CD4-positive, alpha-beta T cell treated with Interleukin-17A for 4 hours (primary cell): ENCODE measurements at places on chromosomes 12 and 14.

DNA sequence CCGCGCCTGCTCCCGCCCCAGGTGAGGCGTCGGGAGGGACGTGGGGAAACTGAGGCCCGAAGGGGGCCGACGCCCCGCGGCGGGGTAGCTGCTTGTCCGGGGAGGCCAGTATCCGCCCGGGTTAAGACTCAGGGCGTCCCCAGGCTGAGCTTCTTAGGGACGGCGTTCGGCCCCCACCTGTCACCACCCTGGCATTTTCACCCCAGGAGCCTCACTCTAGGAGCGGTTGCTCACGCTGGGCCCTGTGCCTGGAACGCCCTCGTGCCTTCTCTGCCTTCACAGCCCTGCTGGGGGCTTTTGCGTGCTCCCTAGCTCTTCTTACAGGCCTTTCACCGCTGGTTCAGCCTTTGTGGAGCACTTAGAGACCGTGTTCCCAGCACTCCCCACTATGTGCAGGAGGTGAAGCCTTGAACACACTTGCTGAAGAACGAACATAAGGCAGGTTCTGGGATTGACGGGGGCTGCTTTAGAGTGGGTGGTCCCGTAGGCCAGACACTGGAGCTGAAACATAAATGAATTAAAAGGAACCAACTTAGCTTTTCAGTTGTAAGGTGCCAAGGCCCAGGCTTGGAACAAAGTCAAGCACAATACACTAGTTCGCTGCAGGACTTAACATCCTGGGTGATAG is 601 bp downstream of the ZNF839 start:
- DNase-seq: peak; percentile 58

- peak; percentile 33 for DNase-seq
Observed at GRCh38 chr12:15788233-15789219, 662 bp downstream of the EPS8 start.

- DNase-seq: no peak
Observed at GRCh38 chr14:78752518-78753188, 582.5 kb downstream of the NRXN3 start.

GRCh38 chr14:31239741-31240140 is 32.1 kb upstream of the HECTD1 start:
- no peak for DNase-seq

DNA sequence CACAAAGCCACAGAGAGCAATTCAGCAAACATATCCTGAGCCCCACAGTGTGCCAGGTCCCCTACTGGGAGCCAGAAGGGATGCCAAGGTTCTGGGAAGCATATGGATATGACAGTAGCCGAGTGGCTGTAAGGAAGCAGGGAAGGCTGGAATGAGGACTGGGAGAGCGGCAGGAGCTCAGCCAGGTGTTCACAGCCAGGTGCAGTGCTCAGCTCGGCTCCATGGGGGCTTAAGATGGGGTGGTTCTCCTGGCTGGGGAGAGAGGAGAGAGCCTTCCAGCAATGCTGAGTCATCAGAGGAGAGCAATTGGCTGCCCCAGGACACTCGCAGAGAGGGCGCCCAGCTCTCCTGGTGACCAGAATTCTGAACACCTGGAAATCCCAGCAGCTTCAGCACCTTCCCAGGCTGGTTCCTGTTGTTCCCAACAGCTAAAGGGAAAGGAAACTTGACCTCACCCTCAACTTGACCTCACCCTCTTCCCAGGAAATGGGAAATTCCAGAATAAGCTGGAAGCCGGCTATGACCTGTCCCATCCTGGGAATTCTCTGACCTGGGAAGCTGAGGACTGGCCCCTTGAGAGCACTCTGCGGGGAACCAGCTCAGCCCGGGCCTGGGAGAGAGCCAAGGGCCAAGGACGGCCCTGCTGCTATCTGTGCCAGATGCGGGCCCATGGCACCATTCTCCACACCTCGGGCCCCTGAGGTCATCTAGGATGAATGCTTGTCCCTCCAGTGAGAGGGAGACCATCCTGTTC is 34.6 kb downstream of the SLC6A12 start:
- DNase-seq: no peak

GRCh38 chr14:30610787-30611343 is 11.3 kb upstream of the SCFD1 start:
- DNase-seq: peak; percentile 42

DNA sequence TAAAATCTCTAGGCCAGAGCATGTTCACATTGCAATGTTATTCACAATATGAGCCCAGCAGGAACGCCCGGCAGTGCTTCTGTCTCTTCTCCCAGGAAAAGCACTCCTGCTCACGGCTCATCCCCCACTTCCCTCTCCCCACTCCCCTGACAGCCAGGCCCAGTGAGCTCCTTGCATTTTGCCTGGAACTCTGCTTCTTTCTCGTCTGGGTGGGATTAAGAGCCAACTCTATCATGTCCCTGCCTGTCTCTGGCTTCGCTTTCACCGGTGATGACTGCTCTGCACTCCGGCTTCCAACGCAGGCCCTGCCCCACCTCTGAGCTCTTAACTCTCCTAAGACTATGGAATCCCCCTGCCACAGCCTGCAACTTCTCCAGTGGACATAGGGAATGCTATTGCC is 2.5 kb downstream of the PLEK2 start:
- no peak for DNase-seq
